ENCODE measurements at places on chromosomes 1 and 21.

- DNase-seq = peak; percentile 70
Measured at GRCh38 chr1:205325334-205325884, 3.9 kb upstream of the NUAK2 start.

GRCh38 chr1:48674641-48675040 lies 102.0 kb downstream of the BEND5 start:
- peak; percentile 22 for DNase-seq

DNA sequence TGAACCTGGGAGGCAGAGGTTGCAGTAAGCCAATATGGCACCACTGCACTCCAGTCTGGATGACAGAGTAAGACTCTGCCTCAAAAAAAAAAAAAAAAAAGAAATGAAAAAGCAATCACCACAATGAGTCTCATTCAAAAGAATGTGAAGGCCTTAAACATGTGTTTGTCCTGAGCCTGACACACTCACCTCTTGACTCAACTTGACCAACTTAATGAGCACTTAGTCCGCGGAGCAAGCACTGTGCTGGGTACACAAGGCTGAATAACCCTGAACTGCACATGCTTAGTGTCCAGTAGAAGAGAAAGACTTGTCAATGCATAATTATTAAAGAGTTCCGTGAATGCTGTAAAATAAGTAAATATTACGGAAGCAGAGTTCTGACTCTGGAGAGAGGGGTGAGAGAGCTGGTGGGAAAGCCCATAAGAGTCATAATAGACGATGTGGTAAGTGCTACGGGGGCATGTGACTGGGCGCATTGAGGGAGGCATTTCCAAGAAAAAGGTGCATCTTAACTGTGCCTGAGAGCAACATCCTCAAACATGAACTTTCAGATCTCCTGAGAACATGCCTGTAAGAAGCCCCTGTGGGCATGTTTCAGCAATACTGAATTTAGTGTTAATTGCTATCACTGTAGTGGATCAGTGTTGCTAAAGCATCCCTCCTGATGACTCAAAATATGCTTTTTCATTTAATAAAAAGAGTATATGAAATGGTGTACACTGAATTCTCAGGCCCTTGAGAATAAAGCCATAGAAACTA lies 27.2 kb downstream of the MCOLN2 start:
- DNase-seq = no peak

DNA sequence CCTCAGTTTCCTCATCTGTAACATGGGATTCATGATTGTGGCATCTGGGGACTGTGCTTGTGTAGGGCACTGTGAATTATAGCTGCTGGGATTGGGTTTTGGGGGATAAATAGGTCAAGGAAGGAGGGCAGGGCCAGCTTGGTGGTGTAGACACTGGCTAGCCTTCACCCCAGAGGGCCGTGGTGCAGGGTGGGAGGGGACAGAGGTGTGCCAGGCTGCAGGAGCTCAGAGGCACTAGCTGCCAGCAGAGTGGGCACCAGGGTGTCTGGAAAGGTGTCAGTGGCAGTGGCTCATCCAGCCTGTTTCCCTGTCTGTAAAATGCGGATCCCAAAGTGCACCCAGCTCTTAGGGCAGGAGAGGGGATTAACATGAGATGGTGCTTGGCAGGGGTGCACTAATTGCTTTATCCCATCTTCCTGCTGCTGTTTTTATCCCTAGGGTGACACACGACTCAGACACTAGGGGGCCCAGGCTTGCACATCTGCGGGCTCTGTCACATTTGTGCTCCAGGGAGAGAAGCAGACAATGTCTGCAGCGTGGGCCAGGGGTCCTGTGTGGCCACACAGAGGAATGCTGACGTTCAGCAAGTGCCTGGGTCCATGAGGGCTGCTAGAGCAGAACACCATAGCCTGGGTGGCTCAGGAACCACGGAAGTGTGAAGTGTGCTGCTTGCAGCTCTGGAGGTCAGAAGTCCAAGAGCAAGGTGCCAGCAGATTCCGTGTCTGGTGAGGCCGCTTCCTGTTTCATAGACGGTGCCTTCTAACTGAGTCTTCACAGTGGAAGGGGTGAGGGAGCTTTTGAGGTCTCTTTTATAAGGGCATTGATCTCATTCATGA lies 19.3 kb downstream of the OBSCN start:
- DNase-seq = no peak

- no peak for DNase-seq
Measured at GRCh38 chr1:23163395-23163794, 5.3 kb downstream of the LUZP1 start.

DNA sequence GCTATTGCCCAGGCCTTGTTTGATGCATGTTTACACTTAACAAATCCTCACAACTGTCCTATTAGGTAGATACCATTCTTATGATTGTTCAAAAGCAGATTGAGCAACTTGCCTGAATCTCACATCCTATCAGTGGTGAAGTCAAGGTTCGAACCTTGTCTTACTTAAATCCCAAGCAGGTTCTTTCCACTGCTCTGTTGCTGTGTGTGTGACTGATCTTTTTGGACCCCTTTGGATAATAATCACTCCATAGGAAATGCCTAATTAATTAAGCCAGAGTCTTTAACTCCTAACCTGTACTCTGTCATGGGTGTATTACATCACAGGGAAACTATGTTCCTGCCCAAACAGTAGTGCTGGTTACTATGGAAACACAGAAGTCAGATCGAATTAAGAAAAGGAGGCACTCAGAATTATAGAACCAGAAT lies 84.2 kb downstream of the SPATA46 start:
- DNase-seq = no peak

DNA sequence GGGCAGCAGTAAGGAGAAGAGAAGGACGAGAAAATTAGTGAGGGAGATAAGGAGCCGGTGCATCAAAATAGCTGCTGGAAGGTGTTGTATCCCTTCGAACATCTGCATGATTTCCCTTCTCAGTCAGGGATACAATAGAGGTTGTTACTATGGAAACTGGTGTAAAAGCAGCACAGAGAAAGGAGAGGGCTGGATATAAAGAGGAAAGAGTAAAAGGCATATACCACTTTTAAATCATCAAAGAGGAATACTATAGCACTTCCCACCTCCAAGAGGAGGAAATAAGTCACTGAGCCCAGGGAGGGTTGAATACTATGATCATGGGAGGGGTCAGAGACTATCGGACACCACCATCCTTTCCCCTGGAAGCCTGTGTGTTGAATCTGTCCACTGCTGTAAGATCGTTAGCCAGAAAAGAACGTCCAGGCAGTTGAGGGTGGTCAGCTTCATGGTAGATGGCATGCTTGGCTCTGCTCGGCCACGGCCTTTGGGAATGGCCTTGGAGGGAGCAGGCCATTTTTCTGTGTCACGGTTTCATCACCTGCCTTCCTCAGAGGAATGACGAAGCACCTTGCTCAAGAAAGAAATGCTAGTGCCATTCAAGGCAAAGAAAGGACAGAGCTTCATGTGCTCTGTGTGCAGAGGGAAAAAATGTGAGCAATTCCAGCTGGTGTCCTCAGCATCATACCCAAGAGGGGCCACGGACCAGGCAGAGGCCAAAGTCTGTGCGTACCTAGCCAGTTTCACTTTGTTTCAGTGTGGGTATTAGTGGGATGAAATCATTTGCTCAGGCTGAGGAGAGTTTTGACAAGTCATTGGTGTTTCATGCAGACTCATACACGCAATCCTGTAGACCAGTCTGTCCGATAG lies 64.2 kb downstream of the IRF2BP2 start:
- peak; percentile 50 for DNase-seq

DNA sequence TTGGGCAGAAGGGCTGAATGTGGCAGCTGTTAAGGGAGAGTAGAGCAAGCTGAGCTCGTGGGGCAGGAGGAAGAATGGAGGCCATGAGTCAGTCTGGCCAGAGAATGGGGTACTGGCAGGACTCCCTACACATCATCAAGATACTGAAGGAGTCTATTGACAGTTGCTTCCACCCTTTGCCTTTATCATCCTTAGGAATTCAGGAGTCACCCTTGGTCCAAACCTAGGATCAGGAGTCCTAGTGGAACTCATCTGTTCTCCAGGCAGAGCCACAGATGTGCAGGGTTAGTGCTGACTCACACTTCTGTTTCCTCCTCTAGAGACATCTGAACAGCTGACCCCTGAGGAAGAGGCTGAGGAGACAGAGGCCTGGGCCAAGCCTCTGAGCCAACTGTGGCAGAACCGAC lies 18.7 kb upstream of the ST3GAL3 start:
- DNase-seq = no peak

- no peak for DNase-seq
Measured at GRCh38 chr1:210213335-210213734, 19.3 kb upstream of the SERTAD4 start.

DNA sequence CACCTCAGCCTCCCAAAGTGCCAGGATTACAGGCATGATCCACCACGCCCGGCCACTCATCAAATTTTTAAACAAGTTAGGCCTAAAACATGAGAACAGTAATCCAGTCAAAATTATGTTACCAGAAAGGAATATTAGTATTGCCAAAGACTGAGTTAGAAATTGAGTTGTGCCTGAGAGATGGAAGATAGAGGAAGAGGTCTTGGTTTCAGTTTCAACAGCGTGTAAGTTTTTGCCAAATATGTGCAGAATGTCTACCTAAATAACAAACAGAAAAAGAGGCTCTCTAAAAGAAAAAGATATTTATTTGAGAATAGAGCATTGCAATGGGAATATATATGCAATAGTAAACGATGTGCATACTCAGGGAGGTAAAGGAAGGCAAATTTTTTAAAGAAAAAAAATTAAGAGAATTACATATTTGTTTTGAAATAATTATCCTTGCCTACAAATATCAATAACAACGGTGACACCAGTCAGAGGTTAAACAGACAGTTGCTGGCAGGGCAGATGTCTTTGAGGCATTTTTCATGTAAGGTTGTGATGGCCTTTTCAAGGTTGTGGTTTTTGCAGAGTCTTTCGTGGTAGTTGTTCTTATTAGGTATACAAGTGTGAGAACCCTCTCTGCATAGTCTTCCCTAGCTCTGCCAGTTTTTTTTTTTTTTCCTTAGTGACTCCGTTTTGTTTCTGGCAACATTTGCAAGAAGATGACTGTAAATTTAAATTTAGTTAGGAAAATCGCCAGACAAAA lies 2.2 kb upstream of the CD1B start:
- no peak for DNase-seq

- no peak for DNase-seq
Measured at GRCh38 chr1:38776466-38777065, 83.0 kb downstream of the RRAGC start.

- no peak for DNase-seq
Measured at GRCh38 chr1:209402697-209403096, 180.8 kb upstream of the CAMK1G start.

DNA sequence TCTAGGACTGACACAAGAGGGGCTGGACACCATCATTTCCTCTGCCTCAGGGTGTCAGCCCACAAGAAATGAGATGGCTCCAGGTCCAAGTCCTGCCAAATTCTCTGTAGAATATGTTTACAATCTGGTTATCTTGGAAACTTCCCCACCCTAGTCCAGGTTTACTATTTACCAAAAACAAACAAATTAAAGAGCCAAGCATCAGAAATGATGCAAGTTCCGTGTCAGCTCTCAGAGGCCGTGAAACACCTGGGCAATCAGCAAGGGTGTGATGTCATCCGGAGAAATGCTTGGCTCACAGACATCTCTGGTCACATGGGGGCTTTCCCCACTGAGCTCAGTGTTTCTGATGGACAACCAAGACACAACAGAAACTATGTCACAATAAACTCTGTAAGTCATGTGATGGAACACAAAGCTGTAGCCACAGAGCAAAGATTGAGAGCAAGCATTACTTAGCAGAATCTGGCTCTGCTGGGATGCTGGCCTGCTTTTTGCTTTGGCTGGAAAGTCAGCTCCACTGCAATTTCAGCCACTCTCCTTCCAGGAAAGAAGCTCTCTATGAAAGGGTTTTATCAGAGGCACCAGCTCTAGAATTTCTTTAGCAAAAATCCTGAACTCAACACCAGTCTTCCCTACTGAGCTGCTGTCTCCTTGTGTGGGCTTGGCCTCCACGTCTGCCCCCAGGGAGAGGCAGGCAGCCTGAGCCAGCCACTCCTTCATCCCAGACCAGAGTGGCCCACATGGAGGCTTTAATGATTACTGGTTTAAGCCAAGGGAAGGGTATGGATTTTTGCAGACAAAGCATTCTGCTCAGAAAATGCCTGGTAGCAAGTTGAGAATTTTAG lies 55.9 kb downstream of the NENF start:
- peak; percentile 76 for DNase-seq

- no peak for DNase-seq
Measured at GRCh38 chr1:232844791-232845190, 39.6 kb downstream of the MAP10 start.

DNA sequence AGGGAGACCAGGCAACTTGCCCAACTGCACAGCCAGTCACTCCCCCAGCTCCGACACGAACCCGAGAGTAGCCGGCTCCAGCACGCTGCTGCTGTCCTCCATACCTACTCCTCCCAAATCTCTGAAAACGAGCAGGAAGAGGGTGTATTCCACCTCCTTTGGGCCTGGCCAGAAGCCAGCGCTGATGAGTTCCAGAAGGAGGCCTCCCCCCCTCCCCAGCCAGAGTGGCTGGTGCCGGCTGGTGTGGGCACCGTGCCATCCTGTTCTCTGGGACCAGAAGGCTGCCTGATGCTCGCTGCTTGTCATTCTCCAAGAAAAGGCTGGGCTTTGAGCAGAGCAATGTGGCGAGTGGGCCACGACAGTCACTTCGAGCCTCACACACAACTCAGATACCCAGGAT lies 22.2 kb downstream of the KCNN3 start:
- DNase-seq = peak; percentile 73

GRCh38 chr1:47521034-47521881 lies 83.4 kb downstream of the FOXD2 start:
- DNase-seq = no peak

GRCh38 chr1:174315239-174315638 lies 132.5 kb upstream of the GPR52 start:
- no peak for DNase-seq

GRCh38 chr1:80542231-80542630 lies 1258.5 kb upstream of the ADGRL2 start:
- DNase-seq = no peak

DNA sequence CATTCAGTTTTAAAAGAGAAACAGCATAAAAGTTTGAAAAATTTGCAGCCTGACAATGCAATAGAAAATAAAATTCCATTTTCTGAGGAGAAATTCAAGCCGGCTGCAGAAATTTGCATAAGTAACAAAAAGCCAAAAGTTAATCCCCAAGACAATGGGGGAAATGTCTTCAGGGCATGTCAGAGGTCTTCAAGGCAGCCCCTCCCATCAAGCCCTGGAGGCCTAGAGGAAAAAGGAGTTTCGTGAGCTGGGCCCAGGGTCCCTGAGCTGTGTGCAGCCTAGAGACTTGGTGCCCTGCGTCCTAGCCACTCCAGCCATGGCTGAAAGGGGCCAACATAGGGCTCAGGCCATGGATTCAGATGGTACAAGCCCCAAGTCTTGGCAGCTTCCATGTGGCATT lies 74.6 kb downstream of the PIK3R3 start:
- DNase-seq = no peak

DNA sequence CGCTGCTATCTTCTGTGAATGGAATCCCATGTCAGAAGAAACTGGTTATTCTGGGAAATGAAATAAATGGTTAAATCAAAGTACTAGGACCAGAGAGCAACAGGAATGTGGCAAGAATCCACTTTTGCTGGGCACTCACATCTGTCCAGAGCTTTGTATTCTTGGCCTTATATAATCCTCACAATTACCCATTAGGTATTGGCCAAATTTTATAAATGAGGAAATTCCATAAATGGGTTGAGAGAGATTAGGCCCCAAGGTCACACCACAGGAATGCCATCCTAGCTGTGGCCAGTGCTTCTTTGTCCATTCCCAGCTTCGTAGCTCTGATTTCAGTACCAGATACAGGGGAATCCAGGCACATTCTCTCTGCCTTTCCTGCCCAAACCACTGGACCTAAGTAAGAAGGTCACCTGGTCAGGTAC lies 76.1 kb upstream of the HOOK1 start:
- no peak for DNase-seq

GRCh38 chr1:53069663-53070327 lies 7.8 kb downstream of the PODN start:
- no peak for DNase-seq

GRCh38 chr1:31796707-31797106 lies 19.1 kb downstream of the SPOCD1 start:
- DNase-seq = no peak
